ENCODE measurements at places on chromosomes 12 and 14.

- DNase-seq: no peak
Measured at GRCh38 chr12:46983959-46984841, 95.2 kb upstream of the PCED1B start.

GRCh38 chr14:104827177-104828055 lies 26.5 kb downstream of the ZBTB42 start:
- DNase-seq: no peak

DNA sequence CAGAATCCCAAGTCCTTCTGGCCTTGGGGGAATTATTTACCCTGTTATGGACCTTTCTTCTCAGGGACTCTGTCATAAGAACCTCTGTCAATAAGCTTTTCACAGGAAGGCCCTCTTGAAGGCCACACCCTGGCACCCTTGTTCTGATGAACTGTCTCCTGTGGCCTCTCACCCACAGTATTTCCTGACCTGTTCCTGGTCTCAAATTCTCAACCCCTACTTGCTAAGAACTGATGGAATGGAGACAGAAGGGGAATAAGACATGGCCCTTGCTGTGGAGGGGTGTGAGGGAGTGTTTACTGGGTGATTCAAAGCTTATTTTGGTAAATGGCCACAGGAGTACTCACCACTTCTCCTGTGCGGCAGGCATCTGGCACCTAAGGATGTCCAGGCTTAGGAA lies 1082.9 kb downstream of the BCL11B start:
- no peak for DNase-seq

DNA sequence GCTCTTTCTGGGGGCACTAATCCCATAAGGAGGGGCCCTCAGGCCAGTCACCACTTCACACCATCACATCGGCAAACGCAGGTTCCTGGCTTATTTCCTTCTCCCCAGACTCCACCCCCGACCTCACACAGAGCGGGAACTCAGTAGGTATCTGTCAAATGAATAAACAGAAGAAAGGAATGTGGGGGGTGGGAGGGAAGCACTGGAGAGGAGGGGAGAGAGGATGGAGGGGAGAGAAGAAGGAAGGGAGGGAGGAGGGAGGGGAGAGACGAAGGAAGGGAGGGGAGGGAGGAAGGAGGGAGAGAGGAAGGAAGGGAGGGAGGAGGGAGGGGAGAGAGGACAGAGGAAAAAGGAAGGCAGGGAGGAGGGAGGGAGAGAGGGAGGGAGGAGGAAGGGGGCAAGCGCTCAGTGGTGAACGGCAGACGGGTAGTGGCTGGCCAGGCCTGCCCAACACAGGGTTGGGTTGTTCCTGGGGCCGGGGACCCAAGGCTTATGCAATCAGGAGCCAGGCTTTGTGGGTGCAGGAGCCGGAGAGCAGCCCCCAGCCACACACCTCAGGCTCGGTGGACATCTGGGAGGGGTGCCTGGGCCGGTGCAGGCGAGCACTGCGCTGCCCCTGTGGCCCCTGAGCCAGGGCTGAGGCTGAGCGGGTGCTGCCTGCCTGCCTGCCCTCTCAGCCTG lies 52.6 kb upstream of the FBRSL1 start:
- DNase-seq: no peak

DNA sequence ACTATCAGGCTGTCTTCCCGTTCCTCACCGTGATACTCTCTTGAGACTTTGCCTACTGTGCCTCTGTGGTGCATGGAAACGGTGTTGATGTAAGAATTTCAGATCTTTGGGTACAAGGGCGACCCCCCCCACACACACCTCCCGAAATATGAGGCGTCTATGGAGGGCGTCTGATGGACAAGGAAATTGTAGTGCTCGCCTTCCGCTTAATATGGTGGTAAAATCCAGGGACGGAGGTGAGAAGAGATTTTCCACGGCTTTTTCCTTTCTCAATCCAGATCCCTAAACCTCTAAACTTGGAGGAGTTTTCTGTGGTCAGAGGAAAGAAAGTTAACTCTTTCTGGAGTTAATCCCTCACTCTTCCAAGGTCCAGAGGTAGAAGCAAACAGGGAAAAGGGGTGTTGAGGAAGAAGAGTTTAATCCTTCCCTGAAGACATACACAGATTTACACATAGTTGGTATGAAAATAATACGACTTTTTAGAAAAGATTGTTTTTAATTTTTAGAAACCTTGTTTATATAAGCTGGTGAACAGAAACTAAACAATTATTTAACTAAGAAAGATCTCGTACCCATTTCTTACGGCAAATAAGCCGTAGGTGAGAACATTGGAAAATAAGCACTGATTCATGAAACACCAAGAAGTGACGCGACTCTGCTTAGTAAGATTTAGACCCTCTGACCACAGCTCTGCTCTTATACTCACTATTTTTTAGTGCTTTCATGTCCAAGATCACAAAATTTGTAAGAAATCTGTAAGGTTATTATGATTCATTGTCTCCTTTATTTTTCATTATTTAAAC lies 23.1 kb upstream of the RNASE12 start:
- no peak for DNase-seq

DNA sequence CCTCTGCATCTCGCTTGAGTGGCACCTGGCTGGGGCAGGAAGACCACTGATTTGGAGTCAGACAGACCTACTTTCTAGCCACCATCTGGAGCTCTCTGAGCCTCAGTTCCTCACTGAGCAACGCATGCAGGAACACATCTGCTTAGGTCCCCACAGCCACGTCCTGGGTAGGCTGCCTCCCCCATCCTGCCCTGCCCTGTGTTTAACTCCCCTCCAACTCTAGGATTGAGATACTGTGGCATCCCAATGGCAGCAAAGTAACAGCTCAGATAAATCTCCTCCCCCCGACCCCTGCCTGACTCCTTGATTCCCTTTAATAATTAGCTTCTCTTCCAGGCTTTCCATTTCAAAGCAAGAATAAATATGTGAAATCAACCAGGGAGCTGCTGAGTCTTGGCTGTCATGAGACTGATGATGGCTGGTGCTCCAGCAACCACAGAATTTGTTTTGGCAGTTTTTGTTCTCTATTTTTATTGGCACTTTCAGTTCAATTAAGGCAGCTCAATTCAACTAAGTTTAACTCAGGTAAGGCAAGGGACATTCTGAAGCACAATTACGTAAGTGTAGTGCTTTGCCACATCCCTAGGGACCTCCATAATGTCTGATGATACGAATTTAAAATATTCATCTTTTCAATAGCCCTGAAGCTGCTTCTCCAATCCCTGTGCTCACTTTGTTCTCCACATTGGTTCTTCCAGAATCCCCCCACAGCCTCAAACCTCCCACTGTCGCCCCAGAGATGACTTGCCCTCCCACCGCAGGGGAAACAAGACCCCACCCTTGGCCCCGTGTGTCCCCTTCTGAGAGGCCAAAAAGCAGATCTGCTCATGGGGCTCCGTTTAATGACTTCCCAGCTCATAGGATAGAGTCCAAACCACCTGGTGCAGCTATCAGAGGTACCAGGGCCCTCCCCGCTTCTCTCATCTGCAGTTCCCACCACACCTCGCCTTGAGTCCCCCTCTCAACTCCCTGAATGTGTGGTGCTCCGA lies 58.2 kb downstream of the ESR2 start:
- no peak for DNase-seq

GRCh38 chr14:99309220-99309766 lies 37.3 kb upstream of the BCL11B start:
- DNase-seq: no peak

- no peak for DNase-seq
Measured at GRCh38 chr14:61950340-61950739, 188.1 kb downstream of the SNAPC1 start.

DNA sequence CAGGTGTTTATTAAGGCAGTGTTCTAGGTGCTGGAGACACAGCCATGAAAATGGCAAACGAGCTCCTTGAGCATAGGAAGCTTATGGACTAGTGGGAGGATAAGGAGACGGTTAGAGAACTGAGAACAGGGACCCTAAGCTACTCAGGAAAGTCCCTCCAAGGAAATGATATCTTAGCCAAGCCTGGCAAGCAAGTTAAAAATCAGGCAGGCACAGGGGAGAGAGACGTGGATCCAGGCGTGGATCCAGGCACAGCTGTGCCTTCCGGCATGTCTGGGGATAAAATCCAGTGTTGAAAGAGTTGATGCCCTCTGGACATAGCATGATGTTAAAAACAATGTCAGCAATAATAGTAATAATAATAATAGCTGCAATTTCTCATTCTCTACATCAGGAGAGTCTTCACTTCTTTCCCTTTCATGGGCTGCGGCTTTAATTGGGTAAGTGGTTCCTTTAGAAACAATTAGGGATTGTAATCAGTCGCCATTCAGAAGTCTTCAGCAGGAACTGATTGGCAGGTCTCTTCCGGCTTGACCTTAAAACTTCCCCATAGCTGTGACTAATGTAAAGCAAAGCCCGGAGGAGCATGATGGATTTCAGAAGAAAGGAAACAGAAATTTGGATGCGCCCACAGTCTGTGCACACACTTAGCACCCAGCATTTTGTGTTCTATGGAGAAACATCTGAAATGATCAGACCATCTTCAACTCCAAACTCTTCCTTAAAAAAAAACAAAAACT lies 230.2 kb downstream of the SLC41A2 start:
- DNase-seq: no peak

- DNase-seq: no peak
Measured at GRCh38 chr12:87784350-87784749, 244.9 kb downstream of the C12orf50 start.

- DNase-seq: no peak
Measured at GRCh38 chr12:107666009-107666408, 19.6 kb upstream of the PWP1 start.

DNA sequence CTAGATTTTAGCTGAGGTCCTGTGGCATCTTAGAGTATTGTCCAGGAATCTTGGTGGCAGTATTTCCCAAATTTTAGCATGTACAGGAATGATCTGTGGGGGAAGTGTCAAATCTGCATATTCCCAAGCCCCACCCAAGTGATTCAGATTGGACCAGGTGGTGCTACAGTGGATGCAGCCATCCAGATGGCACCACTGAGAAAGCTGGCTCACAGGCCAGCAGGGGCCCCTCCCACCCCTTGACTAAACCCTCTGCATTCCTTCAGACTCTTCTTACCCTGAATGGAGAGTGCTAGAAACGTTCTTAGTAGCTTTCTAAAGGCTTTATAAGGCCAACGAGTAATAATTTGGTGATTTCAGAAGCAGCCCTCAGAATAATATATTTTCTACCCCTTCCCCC lies 255.2 kb downstream of the NRXN3 start:
- DNase-seq: no peak

DNA sequence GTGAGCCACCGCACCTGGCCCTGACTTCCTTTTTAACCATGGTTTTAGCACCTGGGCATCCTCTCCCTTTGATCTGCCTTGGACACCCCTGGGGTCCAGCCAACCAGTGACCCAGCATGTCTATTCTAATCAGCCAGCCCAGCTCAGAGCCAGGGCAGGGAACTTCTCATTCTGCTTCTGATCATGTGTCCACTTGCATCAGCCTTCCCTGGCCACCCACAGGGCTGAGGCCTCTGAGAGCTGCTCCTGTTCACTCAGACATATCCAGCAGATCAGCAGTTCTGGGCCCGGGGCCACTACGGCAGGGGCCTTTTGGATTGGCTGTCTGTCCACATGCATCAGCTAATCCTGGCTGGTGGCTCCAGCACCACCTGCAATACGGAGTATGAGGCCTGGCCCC lies 117.9 kb upstream of the MAP1LC3B2 start:
- no peak for DNase-seq

DNA sequence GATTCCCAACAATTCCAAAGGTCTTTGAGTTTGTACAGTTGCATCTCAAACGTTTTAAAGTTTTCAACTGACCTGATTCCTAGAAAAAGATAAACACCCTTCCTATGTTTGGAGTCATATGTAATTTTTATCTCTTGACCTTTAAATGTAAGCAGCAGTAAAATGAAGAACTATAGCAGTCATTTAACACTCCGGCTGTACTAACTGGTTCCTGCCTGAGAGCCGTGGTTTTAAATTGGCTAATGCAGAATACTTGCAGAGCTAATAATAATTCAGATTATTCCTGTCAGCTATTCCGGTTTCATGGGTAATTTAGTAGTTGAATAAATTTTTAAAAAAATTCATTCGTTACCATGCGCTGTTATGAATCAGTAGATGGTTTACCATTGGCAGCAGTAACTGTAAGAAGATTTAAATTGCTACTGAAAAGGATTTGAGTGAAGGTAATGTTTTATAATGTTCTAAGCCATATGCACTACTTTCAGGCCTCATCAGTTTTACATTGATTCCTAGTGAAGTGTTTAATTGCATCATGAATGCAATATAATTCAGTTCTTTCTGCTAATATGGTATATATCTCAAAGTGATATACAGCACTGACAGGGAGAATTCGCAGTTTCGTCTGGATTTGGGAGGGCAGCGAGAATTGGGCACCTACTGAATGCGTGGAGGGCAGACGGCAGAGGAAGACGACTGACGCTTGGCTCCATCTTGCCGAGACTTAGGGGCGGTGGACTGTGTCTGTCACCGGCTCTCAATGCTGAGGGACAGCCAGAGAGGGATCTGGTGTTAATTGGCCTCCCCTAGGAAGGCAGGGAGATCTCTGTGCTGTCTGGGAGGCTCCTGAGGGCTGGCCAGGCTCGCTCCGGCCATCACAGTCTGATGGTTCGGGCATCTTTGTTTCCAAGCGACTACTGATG lies 217.7 kb downstream of the PHETA1 start:
- DNase-seq: no peak

- DNase-seq: no peak
Measured at GRCh38 chr12:104215638-104216297, at the start of gene TXNRD1. TXNRD1 (plus strand) TSS chr12:104215779; CDS start chr12:104215803, 24 bp downstream.

DNA sequence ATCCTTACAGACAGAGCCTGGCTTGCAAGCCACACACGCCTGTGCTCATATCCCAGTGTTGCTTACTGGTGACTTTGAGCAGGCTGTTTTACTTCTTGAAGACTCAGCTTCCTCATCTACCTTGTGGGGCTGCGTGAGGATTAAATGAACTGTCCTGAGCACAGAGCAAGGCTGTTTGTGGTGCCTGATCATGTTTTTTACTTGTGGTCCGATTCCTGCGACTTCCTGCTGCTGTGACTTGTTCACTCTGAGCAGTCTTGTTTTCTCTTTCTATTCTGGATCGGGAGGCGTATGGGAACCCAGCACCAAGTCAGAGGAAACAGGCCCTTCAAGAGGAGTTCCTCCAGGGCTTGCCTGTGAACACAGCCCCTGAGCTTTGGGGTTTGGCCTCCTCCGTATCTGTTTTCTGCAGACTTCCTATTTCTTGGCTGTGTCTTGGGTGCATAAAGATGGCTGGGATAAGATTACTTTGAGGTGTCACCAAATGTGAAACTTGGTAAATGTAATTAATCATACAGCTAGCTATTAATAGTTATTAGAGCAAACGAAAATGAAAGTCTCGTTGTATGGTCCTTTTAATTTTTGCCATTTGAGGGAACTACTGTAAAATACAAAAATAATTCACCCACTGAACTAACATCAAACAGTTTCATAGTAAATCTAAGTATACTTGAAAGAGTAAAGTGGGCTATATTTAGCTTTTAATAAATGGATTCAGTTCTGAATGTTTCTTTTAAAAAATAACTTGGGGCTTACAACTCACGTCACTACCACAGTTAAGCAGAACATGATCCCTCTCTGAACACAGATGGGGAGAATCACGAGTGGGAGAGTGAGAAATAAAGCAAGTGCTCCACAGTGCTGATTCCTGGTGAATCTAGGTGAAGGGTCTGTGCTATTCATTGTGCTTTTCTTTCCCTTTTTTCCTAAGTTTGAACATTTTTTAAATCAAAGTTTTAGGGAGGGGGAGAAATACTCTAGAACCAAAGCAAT lies 251.5 kb downstream of the FOXN3 start:
- no peak for DNase-seq

GRCh38 chr12:23236066-23236780 lies 611.3 kb downstream of the ETNK1 start:
- no peak for DNase-seq

GRCh38 chr14:51473808-51474565 lies 177.7 kb upstream of the FRMD6 start:
- no peak for DNase-seq
